Trophoblast cell (in vitro differentiated cells and primary cell): ENCODE measurements at places on chromosomes 16 and 17.

- no peak for DNase-seq
Measured at GRCh38 chr17:81992306-81993102, 15.1 kb downstream of the ASPSCR1 start.

DNA sequence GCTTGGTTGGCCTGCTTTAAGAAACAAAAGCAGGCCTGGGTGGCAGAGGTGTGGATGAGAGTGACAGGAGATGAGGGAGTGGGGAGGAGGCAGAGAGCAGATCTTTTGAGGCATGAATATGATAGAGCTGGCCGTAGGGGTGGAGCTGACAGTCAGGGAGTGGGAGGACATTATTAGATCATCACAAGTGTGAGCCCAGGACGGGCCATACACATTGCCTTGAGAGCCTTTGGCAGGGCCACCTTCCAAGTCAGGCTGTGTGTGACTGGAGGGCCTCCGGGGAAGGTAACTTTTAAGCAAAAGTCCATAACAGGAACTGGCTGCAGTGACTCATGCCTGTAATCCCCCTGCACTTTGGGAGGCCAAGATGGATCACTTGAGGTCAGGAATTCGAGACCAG is 26.3 kb downstream of the GINS3 start:
- no peak for DNase-seq

- no peak for DNase-seq
Measured at GRCh38 chr16:87266846-87267245, 50.3 kb downstream of the C16orf95 start.

- no peak for DNase-seq
Measured at GRCh38 chr17:31646642-31647041, 212.4 kb downstream of the COPRS start.

DNA sequence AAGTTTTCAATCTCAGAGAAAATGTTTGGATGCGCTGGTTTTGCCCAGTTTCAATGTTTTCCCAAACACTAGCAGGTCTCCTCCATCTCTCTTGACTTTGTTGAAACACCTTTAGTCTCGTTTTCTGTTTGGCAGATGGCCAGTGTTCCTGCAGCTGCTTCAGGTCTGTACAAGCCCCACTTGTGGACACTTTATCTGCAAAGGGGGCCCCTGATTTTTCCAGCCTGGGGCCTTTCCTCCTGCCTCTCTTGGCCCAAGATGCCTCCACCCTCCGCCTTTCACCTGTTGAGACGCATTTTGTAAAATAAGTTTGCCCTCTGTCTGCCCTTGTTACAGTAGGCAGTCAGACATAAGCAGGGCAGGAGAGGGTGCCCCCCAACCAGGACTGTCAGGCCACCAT is 21.8 kb upstream of the PRM1 start:
- no peak for DNase-seq

GRCh38 chr17:66445229-66445628 is 142.8 kb downstream of the PRKCA start:
- DNase-seq = no peak

DNA sequence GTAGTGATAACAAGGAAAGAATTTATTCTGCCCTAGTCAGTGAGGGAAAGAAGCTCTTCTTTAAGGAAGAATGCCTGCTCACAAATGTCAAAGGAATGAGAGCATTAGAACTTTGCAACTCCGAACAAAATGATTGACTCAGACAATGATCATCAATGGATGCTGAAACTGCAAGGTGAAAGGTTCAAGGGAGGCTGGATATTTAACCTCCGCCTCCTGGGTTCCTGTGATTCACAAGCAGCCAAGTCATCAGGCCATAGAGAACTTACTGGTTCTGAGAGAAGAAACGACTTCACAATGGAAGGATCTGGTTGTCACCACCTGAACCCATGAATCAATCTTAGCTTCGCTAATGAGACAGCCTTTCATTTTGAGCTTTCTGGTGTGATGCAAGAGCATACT is 16.0 kb upstream of the SCNN1B start:
- DNase-seq = peak; percentile 33

DNA sequence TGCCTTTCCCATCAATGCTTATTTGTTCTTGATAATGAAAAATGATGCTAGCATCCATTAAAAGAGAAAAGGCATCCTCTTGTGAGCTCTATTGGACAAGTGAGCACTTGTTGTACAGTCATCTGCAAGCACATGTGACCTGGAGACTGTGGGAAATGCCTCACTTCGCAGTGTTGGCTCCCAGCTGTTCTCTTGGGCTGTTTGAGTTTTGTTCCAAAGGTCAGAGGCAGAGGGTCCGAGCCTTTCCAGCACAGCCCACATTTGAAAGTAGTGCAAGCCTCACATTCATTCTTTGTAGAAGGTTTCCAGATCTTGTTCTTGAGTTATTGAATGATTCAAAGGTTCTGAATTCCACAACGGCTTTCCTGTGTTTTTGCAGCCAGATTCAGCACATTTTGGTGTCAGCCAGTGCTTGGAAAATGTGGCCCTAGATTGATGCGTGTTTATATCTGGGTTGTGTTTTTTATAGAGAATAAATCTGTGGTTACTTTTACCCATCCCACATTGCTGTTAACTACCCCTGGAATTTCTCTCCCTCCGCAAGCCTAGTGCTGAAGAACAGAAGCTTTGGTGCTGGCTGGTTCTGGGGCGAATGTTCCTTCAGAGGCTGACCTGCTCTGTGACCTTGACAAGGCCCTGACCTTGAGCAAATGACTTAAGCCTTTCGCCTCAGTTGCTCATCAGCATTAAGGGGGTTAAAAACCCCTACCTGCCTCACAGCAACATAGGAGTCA is 49.8 kb downstream of the CDH1 start:
- no peak for DNase-seq

GRCh38 chr17:7406235-7406825 is 1.3 kb upstream of the NLGN2 start:
- no peak for DNase-seq

GRCh38 chr16:1199347-1200013 is 25.6 kb downstream of the TPSG1 start:
- DNase-seq = no peak

- DNase-seq = no peak
Measured at GRCh38 chr17:4535667-4536258, 19.4 kb downstream of the MYBBP1A start.

DNA sequence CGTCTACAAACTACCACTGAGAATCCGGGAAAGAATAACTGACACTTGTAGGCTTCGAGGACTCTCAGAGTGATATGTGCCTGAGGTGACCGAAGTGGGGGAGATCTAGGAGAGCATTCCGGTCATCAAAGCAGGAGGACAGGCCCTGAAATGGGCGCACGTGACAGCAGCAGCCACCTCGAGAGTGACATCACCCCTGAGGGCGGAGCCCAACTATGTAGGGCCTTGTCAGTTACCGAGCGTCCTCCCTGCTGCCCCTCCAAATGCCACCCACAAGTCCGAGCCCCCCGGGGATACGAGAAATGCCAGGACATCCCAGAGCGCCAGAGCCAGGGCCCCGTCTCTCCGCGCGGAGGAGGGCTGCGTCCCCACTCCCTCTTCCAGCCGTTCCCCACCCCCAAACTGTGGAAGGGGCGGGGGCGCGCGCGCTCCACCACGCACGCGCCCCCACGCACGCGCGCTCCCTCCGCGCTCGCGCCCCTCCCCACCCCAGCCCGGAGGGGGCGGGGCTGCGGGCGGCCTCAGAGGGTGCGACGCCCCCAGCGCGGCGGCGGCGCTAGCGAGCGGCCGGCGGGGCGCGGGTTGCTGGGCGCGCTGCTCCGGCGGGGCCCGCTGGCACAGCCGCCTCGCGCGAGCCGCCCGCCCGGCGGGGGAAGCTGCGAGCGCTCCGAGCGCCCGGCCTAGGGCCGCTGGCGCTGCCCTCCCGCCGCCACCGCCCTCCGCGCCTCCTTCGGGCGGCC is at the start of gene TANC2:
Gene TANC2 (plus strand): TSS at position 550 of the 740 bp plus-strand sequence. CDS start 43,325 bp downstream, outside the sequence.
- DNase-seq = peak; percentile 67

DNA sequence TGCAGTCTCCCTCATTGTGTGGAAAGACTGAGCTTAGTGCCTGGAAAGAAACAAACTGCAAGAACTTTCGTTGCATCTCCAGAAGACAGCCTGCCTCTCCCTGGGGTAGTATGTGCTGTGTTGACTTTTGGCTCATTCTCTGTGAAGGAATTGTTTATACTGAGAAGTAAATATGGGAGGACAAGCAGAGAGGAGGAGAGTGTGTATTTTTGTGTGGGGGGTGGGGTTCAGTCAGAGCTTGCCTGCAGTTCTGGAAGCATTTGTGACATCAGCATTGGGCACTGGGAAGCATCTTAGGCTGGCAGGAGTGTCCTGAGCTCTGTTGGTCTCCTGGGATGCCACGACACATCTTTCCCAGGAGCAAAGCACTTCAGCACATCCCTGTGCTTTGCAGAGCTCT is 147.9 kb downstream of the HS3ST3B1 start:
- no peak for DNase-seq

- no peak for DNase-seq
Measured at GRCh38 chr16:64375391-64375980, 746.4 kb downstream of the CDH11 start.

DNA sequence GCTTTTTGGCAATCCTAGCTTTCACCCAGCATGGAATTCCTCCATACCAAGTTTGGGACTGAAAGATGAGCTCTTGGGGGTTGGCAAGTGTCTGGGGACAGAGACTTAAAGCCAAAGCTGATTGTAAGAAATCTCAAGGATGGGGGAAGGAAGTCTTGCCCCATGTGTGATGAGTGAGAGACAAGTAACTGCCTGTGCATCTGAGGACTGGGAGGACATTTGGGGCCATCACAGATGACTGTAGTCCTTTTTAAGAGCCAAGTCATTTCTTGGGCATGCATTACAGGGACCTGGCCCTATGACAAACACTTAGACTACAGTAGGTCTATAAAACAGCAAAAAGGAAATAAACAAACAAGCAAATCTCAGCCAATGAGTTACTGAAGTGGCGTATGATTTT is 36.3 kb upstream of the CCL2 start:
- no peak for DNase-seq

DNA sequence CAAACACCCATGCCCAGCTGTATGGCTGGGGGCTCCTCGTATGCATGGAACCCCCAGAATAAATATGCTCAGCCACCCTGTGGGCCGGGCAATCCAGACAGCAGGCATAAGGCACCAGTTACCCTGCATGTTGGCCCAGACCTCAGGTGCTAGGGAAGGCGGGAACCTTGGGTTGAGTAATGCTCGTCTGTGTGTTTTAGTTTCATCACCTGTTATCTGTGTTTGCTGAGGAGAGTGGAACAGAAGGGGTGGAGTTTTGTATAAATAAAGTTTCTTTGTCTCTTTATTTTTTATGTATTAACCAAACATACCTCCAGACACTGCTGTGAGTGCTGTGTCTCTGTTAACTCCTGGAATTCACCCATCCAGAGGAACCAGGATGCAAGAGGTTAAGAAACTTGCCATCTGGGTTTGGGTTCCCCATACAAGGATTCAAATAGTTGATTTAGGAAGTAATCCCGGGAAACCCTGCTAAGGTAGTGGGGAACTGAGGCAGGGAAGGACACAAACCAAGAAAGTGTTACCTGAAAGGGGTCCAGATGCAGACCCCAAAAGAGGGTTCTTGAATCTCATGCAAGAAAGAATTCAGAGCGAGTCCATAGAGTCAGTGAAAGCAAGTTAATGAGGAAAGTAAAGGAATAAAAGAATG is 37.4 kb upstream of the IL21R start:
- peak; percentile 33 for DNase-seq

DNA sequence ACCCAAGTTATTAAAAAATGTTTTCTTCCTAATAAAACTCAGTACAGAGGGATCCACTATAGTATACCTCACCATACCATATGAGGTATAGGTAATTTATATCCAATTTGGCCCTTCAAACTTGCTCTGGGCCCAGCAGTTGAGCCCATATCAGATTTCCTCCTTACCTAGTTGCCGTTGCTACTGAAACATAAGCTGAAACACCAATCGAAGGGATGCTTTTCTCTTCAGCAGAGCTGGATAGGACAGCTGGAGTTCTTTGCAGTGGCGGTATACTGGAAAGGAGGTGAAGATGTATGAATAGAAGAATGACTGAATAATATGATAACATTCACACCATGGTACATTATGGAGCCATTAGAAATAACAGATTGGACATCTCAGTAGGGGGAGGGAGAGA is 42.7 kb downstream of the TNRC6C start:
- DNase-seq = no peak

- DNase-seq = no peak
Measured at GRCh38 chr16:79211586-79211985, 389.0 kb downstream of the MAF start.
